SIG-M5 (cell line): ENCODE measurements at places on chromosomes 2 and 18.

- DNase-seq: no peak
Measured at GRCh38 chr18:40852406-40852805, 1102.6 kb upstream of the PIK3C3 start.

DNA sequence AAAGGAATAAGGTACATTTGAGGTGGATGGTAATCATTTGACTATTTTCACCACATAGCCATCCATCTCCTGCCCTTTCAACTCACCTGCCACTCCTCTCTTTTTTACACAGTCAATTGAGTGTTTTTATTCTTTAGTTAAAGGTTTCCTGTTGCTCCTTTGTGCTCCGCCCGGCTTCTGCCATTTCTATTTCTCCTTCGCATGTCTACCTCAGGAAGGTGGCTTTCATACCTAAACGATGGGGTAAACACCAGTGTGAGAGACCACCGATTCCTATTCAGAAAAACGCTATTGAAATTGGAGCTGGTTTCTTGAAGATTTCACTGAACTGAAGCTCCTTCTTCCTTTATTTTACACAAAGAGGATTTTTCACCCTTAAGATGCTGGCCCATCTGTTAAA lies 1628.0 kb upstream of the PIK3C3 start:
- no peak for DNase-seq

DNA sequence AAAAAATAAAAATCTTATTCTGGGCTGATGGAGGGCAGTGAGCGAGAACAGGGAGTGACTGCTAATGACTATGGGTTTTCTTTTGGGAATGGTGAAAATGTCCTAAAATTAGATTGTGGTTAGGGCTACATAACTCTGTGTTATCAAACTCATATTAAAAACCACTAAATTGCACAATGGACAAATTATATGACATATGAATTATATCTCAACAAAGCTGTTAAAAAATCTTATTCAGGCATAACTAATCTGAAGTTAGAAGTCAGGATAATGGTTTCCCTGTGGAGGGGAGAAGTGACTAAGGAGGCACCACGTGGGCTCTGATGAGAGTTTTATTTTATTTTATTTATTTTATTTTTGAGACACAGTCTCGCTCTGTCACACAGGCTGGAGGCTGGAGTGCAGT lies 32.1 kb upstream of the DPP4 start:
- no peak for DNase-seq

GRCh38 chr2:100826494-100826893 lies 6.6 kb downstream of the NPAS2 start:
- DNase-seq: no peak

- no peak for DNase-seq
Measured at GRCh38 chr2:11983401-11983800, 237.0 kb downstream of the LPIN1 start.

- DNase-seq: no peak
Measured at GRCh38 chr2:18754286-18754685, 164.9 kb upstream of the NT5C1B start.

DNA sequence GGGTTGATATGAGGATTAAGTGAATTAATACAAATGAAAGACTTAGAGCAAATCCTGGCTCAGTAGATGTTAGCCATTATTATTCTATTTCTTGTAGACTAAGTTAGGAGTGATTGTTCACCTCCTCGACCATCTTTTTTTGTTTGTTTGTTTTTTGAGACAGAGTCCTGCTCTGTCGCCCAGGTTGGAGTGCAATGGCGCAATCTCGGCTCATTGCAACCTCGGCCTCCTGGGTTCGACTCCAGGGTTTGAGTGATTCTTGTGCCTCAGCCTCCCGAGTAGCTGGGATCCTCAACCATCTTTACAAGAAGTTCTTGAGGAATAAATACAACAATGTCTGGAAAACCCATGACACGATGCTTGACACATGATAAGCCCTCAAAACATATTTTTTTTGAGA lies 12.7 kb downstream of the TRIM54 start:
- no peak for DNase-seq

GRCh38 chr18:76491776-76492668 lies 3.0 kb downstream of the ZNF516 start:
- no peak for DNase-seq

GRCh38 chr18:61086657-61087056 lies 246.6 kb upstream of the CDH20 start:
- no peak for DNase-seq

GRCh38 chr2:42401773-42402172 lies 40.8 kb upstream of the COX7A2L start:
- DNase-seq: no peak

DNA sequence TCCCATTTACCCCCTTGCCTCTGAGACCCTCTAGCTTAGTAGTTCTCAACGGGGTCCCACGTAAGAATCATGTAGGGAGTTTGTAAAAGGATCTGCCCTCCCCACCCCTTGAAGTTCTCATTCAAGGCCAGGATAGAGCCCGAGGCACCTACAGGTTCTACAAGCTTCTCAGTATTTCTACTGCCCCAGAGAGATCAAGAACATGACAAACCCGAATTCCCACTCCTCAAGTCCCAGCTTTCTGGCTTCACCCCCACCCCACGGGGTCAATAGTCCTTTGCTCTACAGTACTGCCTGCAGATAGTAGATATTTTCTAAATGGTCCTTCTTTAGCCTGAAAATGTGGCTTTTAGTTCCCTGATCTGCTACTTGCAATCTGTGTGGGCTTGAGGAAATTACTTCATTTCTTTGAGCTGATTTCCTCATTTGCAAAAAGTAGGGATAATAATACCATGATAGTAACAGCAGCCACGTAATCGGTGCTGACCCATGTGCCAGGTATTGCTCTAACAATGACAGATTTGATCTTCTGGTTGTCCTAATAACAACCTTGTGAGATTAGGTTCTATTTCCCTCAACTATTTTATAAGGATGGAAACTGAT lies 7.1 kb downstream of the CIB4 start:
- no peak for DNase-seq

- no peak for DNase-seq
Measured at GRCh38 chr18:23971666-23972230, 42.8 kb upstream of the TTC39C start.

- no peak for DNase-seq
Measured at GRCh38 chr2:214533541-214533940, 122.7 kb downstream of the VWC2L start.
